OCI-M1 (cell line): ENCODE measurements at places on chromosomes 6 and 20.

- DNase-seq, result no peak
These were observed 78.7 kb downstream of the DLL1 start for GRCh38 chr6:170212051-170212756.

- no peak for DNase-seq
These were observed 29.1 kb downstream of the STK35 start for GRCh38 chr20:2130683-2131082.

GRCh38 chr6:154613137-154613676 is 102.7 kb upstream of the CNKSR3 start:
- peak; percentile 62 for DNase-seq

GRCh38 chr6:163417595-163417994 is 3.1 kb downstream of the QKI start:
- DNase-seq, result peak; percentile 69

GRCh38 chr6:131950767-131951575 is at the start of gene CCN2:
Gene CCN2 (minus strand): TSS chr6:131951372. CDS start chr6:131951172, 200 bp downstream.
- no peak for DNase-seq

GRCh38 chr20:44956410-44956809 is 3.8 kb downstream of the TOMM34 start:
- no peak for DNase-seq

- no peak for DNase-seq
These were observed 193.5 kb downstream of the UBE3D start for GRCh38 chr6:82872185-82872584.

DNA sequence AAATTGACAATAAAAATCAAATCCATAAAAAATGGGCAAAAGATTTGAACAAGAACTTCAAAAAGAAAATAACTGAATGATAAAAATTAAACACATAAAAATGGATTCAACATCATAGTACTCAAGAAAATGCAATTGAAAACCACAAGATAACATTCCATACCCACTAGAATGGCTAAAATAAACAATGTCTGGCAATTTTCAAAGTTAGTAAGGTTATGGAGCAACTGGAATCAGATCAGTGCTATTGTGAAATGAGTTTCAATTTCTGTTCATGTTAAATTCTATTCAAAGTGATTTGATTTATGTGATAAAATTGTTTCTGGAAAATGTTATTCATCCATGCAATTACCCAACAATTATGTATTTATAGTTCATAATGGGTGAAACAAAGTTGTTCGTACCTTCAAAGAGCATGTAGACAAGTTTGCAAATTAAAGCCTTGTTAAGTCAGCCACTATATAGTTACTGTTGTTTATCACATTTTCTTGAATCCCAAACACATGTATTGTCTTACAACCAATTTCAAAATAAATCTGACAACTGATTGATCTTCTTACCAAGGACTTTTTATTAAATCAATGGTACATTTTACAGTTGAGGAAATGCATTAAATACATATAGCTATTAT is 151.5 kb upstream of the CENPW start:
- no peak for DNase-seq

- peak; percentile 58 for DNase-seq
These were observed 138.9 kb downstream of the TENT5A start for GRCh38 chr6:81613606-81614005.

DNA sequence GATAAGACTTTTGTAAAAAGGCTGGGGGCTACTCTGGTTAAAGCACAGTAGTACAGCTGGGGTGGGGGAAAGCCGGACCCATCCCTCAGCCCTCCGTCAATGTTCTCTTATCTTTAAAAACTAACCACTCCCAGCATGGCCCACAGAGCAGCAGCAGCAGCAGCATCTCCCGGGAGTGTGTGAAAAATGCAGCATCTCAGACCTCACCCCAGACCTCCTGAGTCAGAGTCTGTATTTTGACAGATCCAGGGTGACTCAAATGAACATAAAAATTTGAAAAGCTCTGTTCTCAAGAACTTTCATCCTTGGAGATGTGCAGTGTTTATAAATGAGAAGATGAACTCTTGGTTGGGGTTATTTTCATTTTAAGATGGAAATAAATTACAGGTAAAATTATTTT is 277.7 kb upstream of the ECI2 start:
- DNase-seq, result no peak

DNA sequence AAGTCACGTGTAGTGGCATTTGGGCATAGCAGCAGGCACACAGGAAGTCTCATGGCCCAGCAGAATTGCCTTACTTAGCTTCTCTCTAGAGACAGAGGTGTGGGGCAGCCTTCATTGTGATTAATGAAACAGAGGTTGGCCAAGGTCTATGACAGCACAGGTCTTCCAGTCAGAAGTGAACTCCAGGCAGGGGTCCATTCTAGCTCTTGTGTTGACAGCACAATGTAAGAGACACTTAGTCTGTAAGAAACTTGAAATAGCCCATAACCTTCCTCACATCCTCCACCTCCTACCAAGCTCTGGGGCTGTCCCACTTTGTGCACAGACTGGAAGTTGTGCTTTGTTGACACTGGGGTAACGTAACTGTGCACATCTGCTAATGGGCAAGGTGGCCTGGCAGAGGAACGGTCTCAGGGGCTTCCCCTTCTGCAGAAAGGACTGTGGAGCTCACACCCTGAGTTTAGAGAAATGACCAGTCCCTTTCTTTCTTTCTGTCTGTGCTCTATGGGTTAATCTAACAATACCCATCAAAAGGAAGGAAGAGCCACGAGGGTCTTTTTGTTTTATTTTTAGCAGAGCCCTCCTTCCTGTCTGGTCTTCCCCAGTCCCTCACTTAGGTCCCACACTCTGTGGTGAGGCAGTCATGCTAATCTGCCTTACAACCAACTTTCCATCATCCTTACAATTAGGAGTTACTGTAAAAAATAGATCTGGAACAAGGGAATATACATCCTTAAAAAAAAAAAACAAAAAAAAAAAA is 35.6 kb upstream of the TAGAP start:
- DNase-seq, result no peak

DNA sequence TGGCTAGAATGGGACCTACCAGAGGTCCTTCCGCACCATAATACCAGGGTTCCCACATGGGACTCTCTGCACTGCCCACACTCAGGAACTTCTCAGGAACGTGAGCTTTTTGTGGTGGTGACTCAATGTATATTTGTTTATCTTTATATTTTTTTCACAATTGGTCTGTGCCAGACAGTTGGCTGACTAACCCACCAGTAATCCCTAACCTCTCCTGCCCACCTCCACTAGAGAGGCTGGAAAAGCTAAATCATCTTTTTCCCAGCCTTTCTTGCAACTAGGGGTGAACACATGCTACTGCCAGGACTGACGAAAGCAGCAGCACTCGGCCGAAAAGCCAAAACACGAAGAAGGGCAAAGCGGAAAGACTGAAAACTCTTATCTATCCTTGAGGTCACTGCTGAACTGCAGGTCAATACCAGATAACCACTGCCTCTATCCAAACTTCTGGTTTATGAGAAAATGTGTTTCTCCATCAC is 112.9 kb downstream of the TRERF1 start:
- DNase-seq, result peak; percentile 82

DNA sequence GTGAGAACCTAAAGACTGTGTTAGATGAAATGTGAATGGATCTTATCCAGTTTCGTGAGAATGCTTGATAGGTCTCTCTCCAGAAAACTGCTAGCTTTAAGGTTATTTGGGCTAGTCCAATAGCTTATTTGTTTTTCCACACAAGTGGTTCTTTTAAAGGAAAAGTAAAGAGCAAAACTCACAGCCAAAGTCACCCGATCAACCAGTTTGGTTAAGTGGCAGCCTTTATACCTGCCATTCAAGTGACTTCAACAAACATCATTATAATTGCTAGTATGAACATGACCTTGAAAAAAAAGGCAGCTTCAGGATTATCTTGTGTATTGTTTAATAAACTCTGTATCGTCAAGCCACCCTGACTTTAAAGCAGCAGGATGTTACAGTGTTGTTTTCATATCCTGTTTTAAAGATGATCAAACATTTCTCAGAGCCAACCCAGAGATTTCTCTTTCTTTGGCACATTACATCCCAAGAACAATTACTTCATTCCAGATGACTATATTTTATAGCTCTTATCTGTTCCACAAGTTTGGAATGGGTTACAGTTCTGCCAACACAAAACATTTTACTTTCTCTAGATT is 253.4 kb downstream of the EPHA7 start:
- DNase-seq, result no peak

GRCh38 chr6:52020945-52021570 is 66.4 kb downstream of the PKHD1 start:
- DNase-seq, result peak; percentile 64

GRCh38 chr6:139473231-139473701 is 98.8 kb upstream of the CITED2 start:
- no peak for DNase-seq

DNA sequence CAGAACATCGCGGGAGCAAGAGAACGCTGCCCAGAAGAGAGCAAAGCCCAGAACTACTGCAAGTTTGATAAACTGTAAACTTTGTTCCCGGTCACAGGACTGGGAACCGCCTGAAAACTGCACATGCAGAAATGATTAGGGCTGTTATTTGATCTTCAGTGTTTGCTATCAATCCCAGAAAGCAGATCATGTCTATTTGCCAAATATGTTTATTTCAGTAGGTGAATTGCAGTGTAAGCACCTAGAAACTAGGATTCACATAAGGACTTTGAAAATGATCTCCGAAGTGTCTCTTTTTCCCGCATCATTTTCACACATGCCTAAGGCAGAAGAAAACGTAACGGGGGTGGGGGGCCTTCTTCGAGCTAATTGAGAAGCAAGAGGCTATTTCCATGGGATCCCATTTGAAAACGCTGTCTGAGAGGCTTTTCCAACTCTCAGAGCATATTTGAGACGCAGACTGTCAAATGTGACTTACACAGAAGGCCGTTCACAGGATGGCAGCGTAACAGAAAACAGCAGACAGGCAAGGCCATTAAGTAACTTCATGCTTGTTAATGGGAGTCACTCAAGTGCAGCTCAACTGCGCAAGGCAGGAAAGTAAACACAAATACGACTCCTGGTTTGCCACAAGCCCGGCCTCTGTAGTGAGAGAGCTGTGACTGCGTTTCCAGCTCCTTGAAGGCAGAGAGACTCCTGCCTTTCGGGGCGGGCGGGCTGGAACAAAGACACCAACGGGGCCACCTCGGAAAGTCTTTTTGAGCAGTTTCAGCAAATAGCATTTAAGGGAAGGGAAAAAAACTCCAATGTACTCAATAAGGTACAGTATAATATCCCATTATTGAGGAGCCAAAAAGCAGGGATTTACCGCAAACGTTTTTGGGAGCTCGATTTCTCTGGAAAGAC is 144.7 kb upstream of the ZNF217 start:
- no peak for DNase-seq
